SJSA1 (cell line): ENCODE measurements at places on chromosomes 2 and 18. TPM values are rescaled to one million over a fixed set of nuclear protein-coding genes. Genes with fewer than 3 reads are reported as not detected.
A peak's percentile ranks its signal among the peaks of the same experiment; 100 is the strongest.

Gene CD28
- not detected in 2 replicates for total RNA-seq

DNA sequence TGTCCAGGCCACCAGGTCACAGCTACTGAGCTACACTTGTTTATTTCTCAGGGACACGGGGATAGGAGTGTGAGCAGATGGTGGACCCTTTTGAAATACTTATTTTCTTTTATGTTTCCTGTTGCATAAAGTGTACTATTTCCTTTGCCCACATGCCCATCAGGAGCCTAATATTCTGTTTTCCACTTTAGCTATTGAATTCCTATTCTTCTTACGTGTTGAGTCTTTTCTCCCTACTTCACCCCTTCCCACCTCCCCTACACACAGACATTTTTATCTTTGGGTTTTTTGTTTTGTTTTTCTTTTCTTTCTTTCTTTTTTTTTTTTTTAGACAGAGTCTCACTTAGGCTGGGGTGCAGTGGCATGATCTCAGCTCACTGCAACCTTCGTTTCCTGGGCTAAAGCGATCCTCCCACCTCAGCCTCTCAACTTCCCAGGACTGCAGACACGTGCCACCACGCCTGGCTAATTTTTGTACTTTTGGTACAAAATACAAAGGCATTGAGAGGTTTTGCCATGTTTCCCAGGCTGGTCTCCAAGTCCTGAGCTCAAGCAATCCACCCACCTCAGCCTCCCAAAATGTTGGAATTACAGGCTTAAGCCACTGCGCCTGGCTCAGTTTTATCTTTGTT, 5.2 kb upstream of the GPR55 start:
- DNase-seq: no peak

DNA sequence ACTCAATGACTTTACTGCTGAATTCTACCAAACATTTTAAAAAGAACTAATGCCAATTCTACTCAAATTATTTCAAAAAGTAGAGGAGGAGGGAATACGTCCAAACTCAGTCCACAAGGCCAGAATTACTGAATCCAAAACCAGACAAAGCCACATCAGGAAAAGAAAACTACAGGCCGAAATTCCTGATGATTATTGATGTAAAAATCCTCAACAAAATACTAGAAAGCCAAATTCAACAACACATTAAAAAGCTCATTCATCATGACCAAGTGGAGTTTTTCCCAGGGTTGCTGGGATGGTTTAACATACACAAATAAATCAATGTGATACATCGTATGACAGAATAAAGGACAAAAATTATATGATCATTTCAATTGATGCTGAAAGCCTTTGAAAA, 103.9 kb upstream of the UBE2E3 start:
- no peak for DNase-seq

DNA sequence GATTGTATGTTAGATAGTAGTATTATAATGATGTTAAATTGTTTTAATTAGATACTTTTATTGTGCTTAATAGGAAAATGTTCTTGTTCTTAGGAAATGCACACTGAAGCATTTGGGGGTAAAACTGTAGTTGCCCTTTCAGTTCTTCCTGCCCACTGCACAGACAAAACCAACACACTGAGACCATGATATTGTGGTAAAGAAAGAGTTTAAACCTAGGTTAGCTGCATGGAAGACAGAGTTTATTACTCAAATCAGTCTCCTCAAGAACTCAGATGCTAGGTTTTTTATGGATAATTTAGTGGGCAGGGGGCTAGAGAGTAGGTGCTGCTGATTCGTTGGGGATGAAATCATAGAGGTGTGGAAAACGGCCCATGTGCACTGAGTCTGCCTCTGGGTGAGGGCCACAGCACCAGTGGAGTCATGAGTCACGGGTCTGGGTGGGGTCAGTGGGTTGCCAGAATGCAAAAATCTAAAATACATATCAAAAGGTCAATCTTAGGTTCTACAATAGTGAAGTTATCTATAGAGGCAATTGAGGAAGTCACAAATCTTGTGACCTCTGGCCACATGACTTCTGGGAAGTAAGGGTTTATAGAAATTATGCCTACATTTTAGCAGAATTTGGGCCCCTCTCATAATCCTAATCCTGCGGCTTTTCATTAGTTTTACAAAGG, 283.4 kb upstream of the FBXO11 start:
- no peak for DNase-seq

GRCh38 chr18:25373432-25374179, 21.6 kb upstream of the ZNF521 start:
- DNase-seq: no peak

DNA sequence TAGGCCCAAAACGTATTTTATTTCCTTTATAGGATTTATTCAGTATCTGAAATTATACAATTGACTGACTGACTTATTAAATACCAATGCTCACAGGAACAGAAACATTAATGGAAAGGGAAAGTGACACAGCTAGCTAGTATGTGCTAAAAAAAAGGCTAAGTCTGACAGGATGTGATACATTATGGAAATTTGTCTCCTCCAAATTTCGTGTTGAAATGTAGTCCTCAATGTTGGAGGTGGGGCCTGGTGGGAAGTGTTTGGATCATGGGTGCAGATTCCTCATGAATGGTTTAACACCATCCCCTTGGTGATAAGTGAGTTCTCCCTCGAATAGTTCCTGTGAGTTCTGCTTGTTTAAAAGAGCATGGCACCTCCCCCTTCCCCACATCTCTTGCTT, 70.6 kb upstream of the WDR75 start:
- DNase-seq: no peak

GRCh38 chr2:166179201-166179600, 51.4 kb upstream of the SCN1A start:
- DNase-seq: no peak

GRCh38 chr18:79367480-79367879, 28.2 kb upstream of the NFATC1 start:
- DNase-seq: no peak

Gene IL1F10
- total RNA-seq: not detected in 2 replicates

Gene IL36RN
- not detected in 2 replicates for total RNA-seq

DNA sequence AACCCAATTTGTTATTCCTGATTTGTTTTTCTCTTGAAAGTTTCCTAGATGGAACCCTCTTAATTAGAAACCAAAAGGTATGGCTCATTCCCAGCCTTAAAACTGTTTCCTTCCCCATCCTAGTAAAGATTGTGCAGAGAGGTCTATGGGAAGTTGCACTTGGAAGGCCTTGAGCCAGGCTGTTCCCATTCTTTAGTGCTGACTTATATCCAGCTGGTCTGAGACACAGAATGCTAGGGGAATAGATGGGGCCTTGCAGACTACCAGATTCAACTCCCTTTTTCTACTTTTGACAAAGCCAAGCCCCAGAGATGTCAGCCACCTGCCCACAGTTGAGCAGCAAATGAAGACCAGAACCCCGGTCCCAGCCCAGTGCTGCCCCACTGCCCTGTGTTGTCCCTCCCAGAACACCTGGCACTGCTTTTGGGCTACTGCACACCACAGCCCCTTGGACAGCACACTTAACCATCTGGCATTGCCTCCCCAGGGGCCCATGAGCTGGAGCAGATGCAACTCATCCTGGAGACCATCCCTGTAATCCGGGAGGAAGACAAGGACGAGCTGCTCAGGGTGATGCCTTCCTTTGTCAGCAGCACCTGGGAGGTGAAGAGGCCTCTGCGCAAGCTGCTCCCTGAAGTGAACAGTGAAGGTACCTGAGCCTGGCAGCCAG, 98.2 kb downstream of the MRO start:
- no peak for DNase-seq

Gene BCL2
- 4.2 and 7.8 TPM in 2 replicates for total RNA-seq

DNA sequence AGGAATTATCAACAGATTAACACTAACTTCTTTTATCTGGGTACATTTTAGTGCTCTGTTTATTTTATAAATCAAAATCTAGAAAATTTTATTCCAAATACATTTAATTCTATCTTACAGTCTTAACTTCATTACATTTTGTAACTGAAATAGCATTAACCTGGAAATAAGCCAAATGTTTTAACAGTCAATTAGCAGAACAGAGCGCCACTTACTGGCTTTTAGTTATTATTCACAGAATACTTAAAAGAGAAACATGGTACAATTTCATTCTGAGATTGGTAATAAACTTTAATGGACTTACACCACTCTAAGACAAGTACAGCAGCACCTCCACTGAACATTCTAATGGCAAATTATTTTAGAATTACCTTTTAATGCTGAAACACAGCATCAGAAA, 38.6 kb downstream of the SS18 start:
- DNase-seq: no peak

GRCh38 chr18:2236232-2236631, 335.1 kb downstream of the METTL4 start:
- DNase-seq: no peak

- DNase-seq: peak; percentile 63
Observed at GRCh38 chr2:38376346-38377049, 575 bp downstream of the ATL2 start.

Gene NPAS2
- total RNA-seq: 0.91 and 4.0 TPM in 2 replicates

Gene MAP3K2
- total RNA-seq: 28.8 and 41.7 TPM in 2 replicates

GRCh38 chr2:37306024-37306423, 18.6 kb downstream of the PRKD3 start:
- DNase-seq: no peak

Gene NETO1
- total RNA-seq: not detected in 2 replicates

DNA sequence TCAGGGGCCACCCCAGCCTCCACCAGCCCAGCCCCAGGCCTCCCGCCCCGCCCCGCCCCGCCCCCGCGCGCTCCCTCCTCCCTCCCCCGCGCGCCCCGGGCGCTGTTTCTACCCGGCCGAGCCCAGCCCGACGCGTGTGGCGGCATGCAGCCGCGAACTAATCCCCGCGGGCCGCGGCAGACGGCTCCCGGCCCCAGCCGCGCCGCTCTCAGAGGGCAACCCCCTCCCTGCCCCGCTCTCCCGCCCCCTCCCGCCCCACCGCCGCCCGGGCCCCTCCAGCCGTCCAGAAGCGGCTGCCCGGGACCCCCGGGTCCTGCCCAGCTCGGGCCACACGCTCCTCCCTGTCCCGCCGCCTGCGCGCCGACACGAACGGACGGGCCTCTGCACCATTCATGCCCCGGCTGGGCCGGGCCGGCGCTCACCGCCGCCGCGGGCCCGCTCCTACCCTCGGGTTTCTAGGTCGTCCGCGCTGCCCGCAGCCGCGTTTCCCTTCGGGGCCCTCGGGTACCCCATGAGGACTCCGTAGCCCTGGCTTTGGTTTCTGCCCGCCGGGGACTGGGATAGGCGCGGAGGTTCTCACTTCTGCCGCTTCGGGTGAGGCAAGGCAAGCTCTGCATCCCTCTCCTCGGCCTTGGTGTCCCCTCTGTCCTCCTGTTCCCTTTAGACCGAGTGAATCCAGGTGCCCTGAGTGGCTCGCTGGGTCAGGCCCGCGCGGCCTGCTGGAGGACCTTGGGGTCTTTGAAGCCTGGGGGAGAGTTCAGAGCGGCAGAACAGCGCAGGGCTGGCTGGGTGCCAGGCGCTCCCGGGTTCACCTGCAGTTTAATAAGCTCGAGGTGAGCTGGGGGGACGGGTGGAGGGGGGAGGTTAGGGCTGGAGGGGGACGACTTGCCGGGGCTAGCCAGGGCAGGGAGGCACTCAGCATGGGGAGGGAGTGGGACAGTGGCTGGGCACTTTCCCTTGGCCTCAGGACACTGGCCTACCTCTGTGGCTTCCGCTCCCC, 3.1 kb downstream of the WNT10A start:
- no peak for DNase-seq

GRCh38 chr2:215527736-215528135, 91.9 kb upstream of the FN1 start:
- no peak for DNase-seq

GRCh38 chr18:75377258-75377657, 50.2 kb downstream of the SMIM21 start:
- no peak for DNase-seq

GRCh38 chr2:185990861-185991525, 252.4 kb downstream of the FSIP2 start:
- DNase-seq: no peak

GRCh38 chr18:35982409-35983114, 10.1 kb downstream of the RMP24 start:
- DNase-seq: no peak

- DNase-seq: no peak
Observed at GRCh38 chr2:224532931-224533330, 52.2 kb downstream of the CUL3 start.
